ENCODE measurements at places on chromosomes 3 and 15.

DNA sequence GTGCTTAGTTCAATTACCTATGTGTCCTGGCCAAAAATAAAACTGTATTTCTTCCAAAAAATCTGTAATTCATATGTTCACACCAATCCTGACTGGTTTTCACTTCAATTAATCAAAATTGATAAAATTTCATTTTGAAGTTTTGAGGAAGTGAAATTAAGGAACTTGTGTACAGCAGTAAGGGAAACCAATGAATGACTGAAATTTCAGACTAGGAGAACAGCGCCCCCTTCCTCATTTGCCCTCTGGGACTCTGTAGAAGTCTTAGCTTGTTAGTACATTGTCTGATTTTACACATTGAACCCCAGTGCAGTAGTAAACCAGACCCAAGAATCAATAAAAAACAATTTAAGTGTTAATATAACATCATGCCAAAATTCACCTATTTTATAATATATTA, 495.3 kb upstream of the AGTR1 start:
- no peak for DNase-seq

DNA sequence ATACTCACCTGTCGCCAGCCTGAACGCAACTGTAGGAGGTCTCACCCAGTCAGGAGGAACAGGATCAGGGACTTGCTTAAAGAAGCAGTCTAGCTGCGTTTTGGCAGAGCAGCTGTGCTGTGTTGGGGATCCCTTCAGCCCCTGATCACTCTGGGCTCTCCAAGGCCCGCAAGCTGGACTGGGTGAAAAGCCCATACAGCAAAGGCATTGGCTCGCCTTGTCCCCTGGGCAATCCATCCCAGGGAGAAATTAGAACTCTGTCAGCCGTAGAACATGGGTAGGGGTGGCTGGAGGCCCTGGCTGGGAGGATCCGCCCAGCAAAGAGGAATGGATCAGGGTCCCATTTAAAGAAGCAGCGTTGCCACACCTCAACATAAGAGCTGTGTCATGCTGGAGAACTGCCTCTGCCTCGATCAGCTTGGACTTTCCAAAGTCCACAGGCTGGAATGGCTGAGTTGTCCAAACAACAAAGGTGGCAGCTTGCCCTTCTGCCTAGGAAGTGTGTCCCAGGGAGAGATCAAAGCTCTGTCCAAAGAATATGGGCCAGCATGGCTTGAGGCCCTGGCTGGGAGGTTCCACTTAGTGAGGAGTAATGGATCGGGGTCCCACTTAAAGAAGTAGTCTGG, 9.1 kb downstream of the OR5H2 start:
- DNase-seq, result no peak

GRCh38 chr3:78116874-78117273, 1077.0 kb downstream of the ROBO2 start:
- no peak for DNase-seq

GRCh38 chr15:45179221-45179985, 8.4 kb downstream of the SHF start:
- DNase-seq, result peak; percentile 45

DNA sequence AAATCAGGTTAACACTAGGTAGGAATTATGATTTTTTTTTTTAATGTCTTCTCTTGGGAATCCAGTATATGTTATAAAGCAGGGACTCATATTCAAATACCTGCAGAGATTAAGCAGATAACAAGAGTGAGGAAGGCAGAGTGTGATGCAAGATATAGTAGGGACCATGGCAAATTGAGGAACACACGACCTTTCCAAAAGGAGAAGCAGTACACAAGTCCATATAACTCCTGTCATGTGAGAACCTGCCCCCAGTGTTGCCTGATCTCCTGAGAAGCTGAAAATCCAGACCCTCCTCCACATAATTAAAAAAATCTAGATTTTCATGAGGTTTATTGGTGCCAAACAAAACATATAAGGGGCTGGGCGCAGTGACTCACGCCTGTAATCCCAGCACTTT, 3.6 kb downstream of the RFC4 start:
- DNase-seq, result no peak

- no peak for DNase-seq
Observed at GRCh38 chr3:191901741-191902140, 440.8 kb downstream of the PYDC2 start.

- DNase-seq, result no peak
Observed at GRCh38 chr3:39806820-39807219, 2.6 kb upstream of the MYRIP start.

GRCh38 chr15:70316059-70316600, 218.4 kb upstream of the TLE3 start:
- DNase-seq, result no peak

GRCh38 chr3:124082343-124082742, 90.4 kb upstream of the ROPN1 start:
- no peak for DNase-seq

- DNase-seq, result no peak
Observed at GRCh38 chr3:58230876-58231552, 6.6 kb upstream of the ABHD6 start.

DNA sequence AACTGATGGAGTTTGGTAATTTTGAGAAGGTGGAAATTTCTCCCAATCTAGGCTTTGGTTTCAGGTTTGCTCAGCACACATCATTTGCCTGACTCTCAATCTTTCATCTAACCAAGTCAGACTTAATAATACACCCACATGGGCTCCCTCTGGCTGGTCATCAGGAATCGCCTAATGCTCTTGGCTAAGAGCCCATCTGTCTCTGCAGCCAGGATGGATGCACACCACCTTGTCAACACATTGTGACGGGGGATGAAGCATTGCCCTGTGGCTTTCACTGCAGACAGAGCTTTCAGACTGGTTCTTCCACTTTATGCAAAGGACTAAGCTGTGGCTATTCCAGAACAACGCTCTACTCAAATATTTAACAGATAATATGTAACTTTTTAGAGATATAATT, 3.0 kb upstream of the HDGFL3 start:
- DNase-seq, result no peak

DNA sequence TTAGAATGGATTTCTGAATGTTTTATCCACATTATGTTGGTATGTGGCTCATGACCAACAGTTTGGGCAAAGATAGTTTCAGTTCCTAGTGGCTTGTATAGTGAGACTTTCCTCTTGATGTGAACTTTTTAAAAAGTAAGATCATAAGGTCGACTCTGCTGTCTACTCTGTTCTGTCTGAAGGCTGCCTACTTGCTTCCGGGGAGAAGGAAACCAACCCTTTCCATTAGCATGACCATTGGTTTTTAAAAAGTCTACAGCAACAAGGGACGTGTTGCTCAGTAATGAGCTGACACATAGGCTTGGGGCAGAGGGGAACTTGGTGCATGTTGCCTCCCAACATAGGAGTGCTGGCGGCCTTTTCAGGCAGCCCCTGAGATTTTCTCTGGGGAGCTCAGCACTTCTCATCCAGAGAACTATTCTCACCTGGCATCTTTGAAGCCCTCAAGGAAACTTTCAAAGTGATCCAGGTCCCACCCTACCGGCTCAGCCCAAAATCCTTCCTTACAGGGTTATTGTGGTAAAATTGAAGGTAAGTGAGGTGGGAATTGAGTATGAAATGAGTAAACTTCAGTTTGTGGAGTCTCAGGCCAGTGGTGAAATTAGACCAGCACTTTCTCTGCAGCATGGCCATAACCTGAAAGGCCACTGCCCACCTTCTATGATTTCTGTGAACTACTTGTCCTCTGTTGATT, 30.6 kb downstream of the PSMD6 start:
- DNase-seq, result no peak

- DNase-seq, result no peak
Observed at GRCh38 chr15:29031502-29032228, 145.9 kb downstream of the APBA2 start.

DNA sequence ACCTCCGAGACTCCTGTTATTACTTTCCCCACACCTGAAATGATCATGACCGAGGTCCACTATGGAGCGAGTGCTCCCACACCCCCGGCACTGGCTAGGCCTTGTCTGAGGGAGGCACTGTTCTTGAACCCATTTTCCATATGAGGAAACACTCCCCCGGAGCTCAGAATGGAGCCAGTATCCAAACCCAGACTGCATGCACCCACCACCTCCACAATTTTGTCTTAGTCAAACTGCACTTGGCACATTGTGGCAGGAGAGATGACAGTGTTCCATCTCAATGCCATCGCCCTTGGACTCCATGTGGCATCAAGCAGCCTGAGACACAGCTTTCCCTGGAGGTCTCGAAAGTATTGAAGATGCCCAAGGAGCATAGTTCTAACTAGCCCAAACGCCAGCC, 154.1 kb downstream of the NUP210 start:
- no peak for DNase-seq

GRCh38 chr15:48040166-48040817, 80.5 kb upstream of the SLC24A5 start:
- no peak for DNase-seq

- DNase-seq, result no peak
Observed at GRCh38 chr3:38731522-38731921, 82.0 kb upstream of the SCN5A start.

DNA sequence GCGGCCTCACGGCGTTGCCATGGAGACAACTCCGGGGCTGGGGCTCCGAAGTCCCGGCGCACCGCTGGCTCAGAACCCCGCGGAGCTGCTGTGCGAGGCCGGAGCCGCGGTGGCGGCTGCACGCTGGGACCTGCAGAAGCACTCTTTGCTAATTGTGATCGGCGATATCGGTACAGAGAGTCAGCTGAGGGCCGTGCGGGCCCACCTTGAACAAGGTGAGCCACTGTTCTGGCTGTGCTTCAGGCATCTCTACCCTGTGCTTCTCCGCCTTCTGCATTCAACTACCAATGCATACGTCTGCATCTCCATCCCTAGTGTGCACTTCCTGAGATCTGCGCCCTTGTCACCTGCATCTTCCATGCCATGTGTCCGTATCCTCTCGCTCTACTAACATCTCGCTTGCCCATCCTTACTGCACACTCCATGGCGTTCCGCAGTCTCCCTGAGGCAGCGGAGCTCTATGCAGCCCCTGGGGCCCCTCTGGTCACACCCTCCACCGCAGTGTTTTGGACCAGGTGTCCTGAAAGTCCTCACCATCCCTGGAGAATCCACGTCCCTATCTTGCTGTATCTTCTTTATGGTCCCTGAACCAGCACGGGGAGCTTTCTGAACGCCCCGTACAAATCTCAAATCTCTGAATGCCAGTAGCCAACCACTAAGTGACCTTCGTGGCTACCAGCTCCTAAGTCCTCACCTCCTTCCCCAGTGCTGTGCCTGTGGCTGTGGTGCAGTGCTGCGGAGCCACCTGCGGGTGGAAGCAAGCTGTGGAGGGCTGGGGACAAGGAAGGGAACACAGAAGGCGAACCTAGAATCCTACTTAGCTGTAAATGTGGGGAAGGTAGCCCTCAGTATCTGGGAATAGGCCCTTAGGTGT, 6.2 kb upstream of the MAP1A start:
- DNase-seq, result no peak

GRCh38 chr3:197555281-197556261, at the start of gene BDH1:
Gene BDH1, minus strand, starts transcription at chr3:197555968. Its CDS starts 9,525 bp downstream, at chr3:197546443.
- DNase-seq, result peak; percentile 21

DNA sequence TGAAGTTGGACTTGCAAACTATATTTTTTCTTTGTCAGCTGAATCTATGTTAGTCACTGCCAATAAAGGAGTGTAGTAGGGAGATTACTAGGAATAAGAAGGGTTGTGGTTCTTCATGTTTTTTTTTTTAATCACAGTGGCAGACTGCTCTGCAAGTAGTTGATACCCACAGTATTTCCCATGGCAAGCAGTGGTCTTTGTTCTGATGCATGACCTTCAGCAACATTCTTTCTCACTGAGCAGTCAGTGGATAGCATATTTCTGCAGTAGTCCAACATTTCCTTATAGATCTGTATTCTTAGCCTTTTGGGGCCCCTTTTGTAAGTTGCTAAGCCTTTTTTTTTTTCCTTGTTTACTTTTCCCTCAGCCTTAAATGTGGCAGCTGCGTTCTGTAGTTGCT, 151.1 kb downstream of the DOCK3 start:
- DNase-seq, result no peak

- DNase-seq, result no peak
Observed at GRCh38 chr15:97976129-97976528, 15.6 kb downstream of the ARRDC4 start.

DNA sequence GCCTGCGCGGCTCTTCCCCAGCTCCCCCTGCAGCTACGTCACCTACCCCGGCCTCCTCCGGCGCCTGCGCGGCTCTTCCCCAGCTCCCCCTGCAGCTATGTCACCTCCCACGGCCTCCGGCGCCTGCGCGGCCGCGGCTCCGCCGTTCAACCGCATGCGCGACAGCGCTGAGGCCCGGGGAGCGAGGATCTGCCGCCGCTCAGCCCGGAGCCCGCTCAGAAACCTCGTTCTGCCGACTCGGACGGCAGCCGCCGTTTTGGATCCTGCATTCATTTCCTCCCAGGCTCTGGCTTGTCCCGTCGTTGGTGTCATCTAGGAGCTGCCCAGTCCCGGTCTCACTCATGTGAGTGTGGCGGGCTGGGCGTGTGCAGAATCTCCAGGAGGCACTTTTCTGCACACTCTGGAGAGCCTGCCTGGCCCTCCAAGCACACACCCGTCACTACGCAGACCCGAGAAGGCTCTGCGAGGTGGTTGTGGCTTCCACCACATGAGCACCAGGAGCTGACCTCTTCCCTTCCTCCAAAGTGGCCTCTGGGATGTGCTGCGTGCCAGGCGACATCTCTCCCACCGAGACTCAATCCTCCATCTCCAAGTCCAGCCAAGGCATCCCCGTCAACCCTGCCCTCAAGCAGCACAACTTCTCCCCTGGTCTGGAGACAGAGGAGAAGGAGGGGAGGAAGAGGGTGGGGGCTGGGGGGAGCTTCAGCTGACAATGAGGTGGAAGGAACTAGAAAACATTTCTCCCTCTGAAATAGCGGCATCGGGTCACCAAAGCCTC, 165.3 kb downstream of the CHSY1 start:
- no peak for DNase-seq

- DNase-seq, result no peak
Observed at GRCh38 chr3:47274652-47275051, 7.9 kb downstream of the KIF9 start.

- DNase-seq, result no peak
Observed at GRCh38 chr15:61376961-61377360, 147.9 kb upstream of the RORA start.

DNA sequence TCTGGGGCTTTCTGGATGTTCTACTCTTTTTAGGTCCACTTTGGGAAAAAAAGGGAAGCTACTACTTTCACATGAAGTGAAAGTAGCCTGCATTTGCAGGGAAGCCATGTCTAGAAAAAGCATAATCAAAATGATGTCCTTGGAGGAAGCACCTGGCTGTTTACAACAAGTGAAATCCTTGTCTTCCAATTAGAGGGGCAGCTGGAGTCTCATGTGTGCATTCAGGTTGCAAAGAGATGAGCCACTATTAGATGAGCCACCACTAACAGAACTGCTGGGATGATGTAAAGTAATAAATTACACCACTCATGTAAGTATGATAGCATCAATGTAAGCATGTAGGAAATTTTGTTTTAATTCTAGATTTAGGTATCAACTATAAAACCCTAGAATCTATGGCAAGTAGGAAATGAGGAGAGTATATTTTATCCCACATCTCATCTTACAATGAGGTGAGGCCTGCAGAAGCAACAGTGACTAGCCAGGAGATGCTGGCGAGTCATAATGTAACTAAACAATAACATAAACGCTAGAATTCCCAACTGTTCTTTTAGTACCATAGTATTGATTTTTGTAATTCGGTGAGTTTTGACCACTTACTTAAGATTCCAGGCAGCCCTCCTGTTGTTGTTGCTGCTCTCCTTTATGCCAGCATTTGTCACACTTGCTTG, 75.9 kb downstream of the TMEM108 start:
- no peak for DNase-seq

GRCh38 chr15:78418686-78419085, 19.3 kb upstream of the IREB2 start:
- DNase-seq, result no peak

Data from T-cell (primary cell).